Activated CD8-positive, alpha-beta memory T cell treated with anti-CD3 and anti-CD28 coated beads for 1 hour (primary cell): ENCODE measurements at places on chromosomes 1 and 21.

DNA sequence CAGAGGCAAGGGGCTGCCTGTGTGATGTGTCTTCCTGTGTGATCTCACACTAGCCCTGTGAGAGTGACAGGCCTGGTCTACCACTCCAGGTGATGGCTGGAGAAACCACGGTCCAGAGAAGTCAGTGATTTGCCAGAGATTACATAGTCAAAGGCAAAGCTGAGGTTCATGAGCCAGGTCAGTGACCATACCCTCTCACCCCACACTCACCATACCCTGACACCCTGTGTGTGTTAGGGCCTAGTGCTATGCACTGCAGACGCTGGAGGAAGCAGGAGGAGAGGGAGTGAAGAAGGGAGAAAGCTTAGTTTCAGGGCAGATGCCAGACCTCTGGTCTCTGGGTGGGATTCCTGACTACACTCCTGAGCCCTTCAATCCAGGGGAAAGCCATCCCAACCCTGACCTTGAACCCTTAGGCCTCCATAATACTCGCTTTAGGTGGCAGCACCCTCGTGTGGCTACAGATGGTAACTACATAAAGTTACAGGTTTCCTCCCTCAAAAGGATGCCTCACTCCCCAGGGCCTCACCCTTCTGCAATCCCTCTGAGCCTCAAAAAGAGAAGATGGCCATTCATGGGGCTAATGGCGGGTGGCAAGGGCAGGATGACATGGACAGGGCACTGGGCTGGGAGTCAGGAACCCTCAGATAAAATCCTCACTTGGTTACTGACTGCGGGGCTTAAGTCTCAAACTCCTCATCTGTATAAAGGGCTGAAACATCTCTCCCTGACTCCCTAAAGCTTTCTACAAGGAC is 20.8 kb upstream of the SDC3 start:
- peak; percentile 28 for DNase-seq

- DNase-seq = no peak
Observed at GRCh38 chr1:17561561-17561985, 22.1 kb downstream of the ARHGEF10L start.

GRCh38 chr1:1213345-1214265 is at the start of gene TNFRSF4:
TNFRSF4 (minus strand) TSS chr1:1214153; CDS start chr1:1214127, 26 bp downstream.
- DNase-seq = no peak

DNA sequence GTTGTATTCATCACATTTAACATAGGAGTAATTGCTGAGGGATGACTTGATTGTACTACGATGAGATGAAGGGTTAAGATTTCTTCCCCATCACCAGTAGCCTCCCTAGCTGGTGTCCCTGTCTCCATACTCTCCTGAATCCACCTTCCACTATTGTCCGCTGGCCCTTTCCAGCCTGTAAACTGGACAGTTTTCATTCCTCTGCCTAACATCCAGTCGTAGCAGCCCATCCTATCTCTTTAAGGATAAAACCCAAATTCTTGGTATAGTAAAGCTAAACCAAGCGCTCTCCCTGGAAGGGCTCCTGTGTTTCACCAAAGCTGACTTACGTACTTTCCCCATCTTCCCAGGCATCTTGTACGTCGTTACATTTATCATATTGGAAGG is 670 bp downstream of the COX20 start:
- DNase-seq = no peak

DNA sequence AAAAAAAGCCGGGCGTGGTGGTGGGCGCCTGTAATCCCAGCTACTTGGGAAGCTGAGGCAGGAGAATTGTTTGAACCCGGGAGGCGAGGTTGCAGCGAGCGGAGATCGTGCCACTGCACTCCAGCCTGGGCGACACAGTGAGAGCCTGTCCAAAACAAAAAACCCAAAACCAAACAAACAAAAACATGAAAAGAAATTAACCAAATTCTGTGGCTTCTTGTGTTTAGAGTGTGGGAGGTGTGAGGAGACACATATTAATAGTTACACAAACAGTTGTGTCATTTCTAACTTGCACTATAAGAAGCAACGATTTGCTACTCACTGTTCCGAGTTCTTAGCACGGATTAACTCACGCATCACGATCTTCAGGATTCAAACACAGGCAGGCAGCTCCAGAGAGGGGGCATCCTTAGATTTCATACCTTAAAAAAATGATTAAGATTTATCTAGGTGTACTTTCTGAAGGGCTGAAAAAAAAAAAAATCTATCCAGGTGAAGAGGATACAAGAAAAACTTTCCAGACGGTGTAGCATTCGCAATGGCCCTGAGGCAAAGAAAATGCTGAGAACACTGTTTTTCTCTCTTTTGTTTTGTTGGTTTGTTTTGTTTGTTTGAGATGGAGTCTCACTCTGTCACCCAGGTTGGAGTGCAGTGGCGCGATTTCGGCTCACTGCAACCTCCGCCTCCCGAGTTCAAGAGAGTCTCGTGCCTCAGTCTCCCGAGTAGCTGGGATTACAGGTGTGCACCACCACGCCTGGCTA is 713 bp upstream of the HMGCL start:
- no peak for DNase-seq

- DNase-seq = no peak
Observed at GRCh38 chr1:111754984-111755330, 744 bp upstream of the DDX20 start.

GRCh38 chr1:29289493-29289892 is 53.2 kb downstream of the PTPRU start:
- DNase-seq = no peak

- DNase-seq = no peak
Observed at GRCh38 chr1:230159580-230159979, 92.5 kb downstream of the GALNT2 start.

GRCh38 chr1:93701629-93702028 is 20.0 kb upstream of the BCAR3 start:
- DNase-seq = no peak

- DNase-seq = no peak
Observed at GRCh38 chr1:234357831-234358230, 15.4 kb upstream of the COA6 start.

DNA sequence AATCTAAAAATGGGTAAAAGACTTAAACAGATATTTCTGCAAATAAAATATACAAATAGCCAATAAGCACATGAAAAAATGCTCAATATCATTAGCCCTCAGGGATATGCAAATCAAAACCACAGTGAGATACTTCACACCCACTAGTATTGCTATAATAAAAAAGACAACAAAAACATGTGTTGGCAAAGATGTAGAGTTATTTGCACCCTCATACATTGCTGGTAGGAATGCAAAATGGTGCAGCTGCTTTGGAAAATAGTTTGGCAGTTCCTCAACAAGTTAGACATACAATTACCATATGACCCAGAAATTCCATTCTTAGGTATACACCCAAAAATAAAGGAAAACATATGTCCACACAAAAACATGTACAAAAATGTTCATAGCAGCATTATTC is 30.2 kb downstream of the ZZZ3 start:
- DNase-seq = no peak

GRCh38 chr1:20123722-20124455 is 4.6 kb upstream of the PLA2G2D start:
- no peak for DNase-seq

DNA sequence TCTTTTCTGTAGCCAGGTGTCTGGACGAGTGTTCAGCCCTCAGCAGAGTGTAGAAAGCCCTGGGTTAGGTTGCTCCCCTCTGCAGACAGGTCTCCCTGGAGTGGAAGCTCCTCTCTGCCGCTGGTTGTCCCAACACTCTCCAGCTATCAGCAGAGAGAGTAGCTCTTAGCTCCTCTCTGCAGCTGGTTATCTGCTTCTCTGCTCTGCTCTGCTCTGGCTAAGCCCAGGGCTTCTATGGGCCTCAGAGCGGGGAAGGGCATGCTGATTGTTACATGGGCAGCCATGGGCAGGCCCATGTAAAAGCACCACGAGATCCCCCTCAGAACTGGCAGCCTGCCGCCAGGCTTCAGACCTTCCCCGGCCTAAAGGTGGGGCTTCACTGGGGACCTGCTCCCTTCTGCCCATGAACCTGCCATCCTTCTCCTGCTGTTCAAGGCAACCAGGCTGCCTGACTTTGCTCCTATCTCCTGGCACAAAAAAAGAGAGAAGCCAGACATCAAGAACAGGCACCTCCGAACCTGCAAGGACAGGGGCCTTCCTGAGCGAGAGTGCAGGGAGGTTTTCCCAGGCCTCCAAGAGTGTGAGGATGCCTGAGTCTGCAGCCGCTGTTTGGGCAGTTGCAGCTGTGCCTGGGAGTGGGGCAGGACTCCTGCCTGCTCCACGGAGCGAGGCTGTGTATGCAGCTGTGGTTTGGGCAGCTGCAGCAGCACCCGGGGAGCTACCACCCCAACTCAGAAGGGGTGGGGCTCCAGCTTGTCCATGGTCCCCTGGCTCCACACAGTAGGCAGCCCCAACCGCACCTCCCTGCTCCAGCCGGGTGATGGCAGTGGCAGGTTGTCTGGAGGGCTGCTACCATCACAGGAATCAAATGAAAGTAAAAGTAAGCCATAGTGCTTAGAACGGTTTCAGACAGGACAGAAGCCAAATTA is 973.7 kb downstream of the LTN1 start:
- DNase-seq = no peak

GRCh38 chr1:178937695-178938094 is 66.8 kb upstream of the ANGPTL1 start:
- no peak for DNase-seq

DNA sequence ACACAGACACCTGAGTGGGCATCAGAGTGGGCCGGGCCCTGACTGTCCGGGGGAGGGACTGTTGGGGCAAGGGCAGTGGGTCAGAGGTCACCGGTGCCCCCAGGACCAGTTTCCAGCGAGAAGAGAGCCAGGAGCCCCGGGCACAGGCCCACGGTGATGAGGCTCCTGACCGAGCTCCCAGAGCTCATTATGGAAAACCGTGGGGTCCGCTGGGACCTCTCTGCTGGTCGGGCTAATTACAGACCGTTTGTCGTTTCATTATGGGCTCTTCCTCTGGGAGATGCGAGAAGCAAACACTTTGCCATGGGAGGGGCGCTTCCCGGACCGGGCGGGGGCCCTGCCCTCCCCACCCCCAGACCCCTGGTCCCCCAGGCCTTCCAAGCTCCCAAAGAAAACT is 12.0 kb upstream of the TTLL10 start:
- no peak for DNase-seq

- no peak for DNase-seq
Observed at GRCh38 chr1:145995148-145995881, 1.1 kb downstream of the TXNIP start.

DNA sequence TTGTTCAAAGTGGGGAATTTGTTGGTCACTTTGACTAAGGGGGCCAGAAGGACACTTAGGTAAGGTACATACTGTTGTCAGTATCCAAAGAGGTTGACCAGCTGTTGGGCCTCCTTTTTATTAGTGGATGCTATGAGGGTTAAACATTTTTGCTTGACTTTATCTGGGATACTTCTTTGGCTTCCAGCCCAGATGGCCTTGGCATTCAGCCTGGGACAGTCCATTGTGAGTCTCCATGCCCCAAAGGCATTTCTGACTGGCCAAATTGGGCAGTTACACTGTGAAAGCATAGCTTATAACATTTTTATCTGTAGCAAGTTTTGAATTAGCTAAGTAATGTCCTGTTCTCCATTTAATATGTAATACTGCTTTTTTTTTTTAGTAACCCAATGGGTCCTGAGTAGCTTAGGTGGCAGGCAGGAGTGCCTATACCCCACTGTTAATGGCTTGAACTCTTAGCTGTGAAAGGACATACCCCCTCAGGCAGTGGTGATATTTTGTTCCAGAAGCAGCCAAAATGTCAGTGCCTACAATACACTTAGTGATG is 35.4 kb upstream of the CD1D start:
- DNase-seq = no peak

DNA sequence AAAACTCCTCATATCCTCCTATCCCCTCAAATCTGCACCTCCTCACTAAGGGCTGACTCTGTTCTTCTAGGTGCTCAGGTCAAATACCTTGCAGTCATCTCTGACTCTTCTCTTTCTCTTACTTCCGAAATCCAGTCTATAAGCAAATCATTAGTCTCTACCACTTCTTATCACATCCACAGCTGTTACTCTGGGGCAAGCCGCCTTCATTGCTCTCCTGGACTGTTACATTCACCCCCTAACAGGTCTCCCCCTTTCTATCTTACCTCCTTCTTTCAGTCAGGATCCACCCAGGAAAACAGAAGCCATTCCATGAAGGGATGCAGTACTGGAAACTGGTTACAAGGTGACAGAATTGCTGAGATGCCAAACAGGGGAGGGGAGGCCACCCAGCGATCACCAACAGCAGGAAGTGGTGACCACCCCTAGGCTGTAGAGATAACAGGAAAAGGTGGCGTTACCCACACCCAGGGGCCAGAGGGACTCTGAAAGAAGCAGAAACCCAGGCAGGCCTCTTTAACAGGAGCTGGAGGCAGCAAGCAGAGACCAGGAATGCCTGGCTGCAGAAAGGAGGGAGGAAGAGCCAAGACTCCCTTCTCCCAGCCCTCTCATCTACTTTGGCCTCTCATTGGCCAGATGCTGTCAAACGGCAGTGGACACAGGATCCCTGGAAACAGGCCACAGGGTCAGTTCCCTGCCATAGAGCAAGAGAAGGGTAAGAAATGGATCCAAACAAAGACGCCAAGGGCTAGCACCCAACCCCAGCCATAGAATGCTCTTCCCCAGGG is 55.5 kb upstream of the FOXO6 start:
- peak; percentile 5 for DNase-seq

GRCh38 chr1:58584082-58584895 is 7.2 kb upstream of the TACSTD2 start:
- no peak for DNase-seq

DNA sequence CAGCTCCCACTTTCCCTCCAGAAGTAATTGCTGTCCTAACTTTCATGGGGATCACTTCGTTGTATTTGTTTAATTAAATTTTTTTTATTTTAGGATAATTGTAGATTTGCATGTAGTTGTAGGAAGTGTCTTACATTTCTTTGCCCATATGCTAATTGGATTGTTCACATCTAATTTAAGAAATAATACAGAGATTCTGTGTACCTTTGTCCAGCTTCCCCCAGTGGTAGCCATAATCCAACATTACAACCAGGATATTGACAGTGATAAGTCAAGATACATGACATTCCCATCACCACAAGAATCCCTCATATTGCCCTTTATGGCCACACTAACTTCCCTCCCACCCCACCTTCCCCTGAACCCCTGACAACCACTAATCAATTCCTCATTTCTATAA is 136.6 kb downstream of the PRDM2 start:
- DNase-seq = no peak

DNA sequence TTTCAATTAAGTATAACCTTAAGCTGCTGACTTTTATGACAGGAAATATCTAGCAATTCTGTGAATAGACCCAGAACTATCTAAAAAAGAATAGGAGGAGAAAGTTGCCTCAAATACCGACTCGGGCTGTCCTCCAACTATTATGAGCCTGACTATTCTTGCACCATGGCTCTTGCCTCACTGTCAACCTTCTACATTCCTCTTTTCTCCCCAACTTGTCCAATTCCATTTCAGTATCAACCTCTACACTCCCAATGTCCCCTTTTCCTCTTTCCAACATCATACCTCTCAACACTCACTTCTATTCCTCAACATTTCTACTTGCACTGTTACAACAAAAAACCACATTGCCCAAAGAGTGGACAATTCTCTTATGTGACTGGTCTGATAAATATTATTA is 2.3 kb downstream of the ZZZ3 start:
- no peak for DNase-seq

- DNase-seq = no peak
Observed at GRCh38 chr1:46281021-46281420, 22.4 kb downstream of the LRRC41 start.
